8988T (cell line): ENCODE measurements at places on chromosomes 13 and 19.

- no peak for DNase-seq
These were observed 811 bp upstream of the ZNF8 start for GRCh38 chr19:58277748-58278540.

- DNase-seq, result no peak
These were observed 224.2 kb upstream of the MAB21L1 start for GRCh38 chr13:35700671-35701070.

DNA sequence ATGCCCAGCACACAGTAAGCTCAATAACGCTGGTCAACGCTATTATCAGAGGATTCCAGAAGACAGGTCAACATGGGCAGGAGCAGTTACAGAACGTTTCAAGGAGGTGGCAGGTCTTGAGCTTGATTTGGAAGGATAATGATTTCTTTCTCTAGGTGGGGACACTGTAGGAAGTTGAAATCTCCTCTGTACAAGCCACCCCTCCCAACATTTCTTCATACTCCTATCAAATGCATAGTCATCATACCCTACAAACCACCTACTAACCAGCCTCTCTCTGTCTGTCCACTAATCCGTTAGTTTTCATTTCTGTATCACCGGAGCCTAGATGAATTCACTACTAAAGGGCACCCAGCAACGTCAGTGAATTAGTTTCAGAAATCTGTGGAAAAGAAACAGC is 1.3 kb downstream of the ATP7B start:
- DNase-seq, result no peak

GRCh38 chr13:36601186-36601585 is 72.6 kb upstream of the SERTM1 start:
- no peak for DNase-seq

- DNase-seq, result no peak
These were observed 193.8 kb downstream of the URI1 start for GRCh38 chr19:30135797-30136196.

GRCh38 chr19:40357640-40358039 is 9.1 kb downstream of the PLD3 start:
- DNase-seq, result no peak

- no peak for DNase-seq
These were observed 520 bp downstream of the ZNF600 start for GRCh38 chr19:52786078-52786463.

GRCh38 chr13:38849315-38849714 is 141.3 kb downstream of the STOML3 start:
- DNase-seq, result no peak

DNA sequence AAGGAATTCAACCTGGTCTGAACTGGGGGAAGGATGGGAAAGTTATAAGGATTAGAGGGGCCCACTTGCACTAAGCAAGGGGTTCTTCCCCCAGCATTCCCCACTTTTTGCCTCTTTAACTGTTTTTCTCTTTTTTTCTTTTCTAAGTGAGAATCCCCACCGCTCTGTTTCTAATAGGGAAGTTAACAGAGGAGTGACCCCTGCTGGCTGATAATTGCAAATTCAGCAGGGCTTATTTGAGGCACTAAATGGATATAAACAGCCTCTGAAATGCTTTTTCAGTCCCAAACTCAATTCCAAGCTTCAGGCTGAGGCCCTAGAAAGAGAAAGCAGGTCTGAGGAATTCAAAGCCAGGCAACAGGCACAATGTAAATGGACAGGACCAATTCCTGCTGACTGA is 38.2 kb upstream of the CEACAM21 start:
- DNase-seq, result no peak

DNA sequence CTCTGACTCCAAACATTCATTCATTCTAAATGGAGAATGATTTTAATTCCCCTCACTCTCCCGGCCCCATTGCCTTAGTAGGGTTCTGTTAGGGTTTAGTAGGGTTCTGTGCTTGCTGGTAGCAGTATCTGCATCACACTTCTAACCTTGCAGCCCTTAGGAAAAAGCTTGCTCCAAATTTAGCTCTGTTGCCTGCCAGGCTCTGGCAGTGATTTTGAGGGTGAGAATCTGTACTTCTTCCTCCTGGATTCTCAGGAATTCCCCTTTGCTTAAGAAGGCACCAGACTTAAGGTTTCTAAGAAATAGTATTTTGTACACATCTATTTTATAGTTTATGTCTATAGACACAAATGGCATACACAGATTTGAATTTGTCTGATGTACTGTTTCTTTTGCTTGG is 14.7 kb downstream of the B3GLCT start:
- no peak for DNase-seq

- DNase-seq, result no peak
These were observed 354.6 kb downstream of the DNAJC15 start for GRCh38 chr13:43377973-43378372.

DNA sequence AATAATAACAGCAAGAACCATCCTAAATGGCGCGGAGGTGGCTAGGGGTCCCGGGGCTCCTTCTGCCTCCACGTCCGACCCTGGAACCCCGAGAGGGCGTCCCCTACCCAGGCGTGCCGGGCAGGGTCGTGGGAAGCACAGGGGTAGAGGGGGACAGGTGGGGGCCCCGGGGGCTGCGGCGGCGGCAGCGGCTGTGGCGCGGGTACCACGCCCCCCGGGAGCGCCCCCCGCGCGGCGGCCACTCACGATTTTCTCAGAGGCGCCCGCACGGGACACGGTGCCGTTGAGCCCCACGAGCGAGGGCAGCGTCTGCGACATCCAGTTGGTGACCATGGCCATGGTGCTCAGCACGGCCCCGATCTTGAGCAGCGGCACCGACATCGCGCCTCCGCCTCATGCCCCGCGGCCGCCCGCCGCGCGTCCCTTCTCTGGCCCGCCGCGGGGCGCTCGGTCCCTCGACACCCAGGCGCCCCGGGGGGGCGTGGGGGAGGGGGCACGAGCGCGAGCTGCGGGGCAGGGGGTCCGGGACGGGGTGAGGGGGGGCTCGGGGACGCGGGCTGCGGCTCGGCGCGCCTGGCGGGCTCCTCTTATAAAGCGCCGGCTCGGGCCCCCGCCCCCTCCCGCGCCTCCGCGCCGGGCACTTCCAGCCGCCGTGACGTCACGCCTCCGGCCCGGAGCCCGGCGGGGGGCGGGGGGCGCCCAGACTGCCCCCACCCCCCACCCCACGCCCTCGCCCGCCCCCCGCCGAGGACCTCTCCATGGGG is 22.9 kb downstream of the OLFM2 start:
- DNase-seq, result peak; percentile 51

- DNase-seq, result no peak
These were observed 19.1 kb downstream of the DNAJC15 start for GRCh38 chr13:43042410-43042921.

DNA sequence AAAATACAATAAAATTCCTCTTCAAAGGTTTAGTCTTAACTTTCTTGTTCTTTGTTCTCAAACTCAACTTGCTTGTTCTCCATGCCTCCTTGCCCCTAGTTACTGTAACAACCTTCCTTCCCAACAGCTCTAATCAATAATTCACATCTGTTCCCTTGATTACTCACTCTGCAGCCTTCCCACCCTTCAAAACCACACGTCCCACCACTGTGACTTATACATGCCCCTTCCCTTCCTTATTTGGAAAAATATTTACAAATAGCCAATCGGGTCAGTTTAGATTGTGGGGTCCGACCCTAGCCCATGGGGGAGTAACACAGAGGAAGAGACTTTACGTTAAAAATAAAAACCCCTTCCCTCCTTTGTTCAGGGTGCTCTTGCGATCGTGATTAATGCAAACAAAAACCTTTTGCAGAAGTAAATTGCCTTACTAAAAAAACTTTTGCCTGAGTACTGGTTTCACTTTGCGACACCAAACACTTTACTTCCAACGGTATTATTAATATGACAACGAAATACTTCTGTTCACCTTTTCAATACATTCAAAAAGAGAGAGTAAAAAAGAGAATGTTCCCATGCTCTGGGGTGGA is 512 bp upstream of the ZNF93 start:
- no peak for DNase-seq
